ENCODE measurements at places on chromosomes 1 and 21.

DNA sequence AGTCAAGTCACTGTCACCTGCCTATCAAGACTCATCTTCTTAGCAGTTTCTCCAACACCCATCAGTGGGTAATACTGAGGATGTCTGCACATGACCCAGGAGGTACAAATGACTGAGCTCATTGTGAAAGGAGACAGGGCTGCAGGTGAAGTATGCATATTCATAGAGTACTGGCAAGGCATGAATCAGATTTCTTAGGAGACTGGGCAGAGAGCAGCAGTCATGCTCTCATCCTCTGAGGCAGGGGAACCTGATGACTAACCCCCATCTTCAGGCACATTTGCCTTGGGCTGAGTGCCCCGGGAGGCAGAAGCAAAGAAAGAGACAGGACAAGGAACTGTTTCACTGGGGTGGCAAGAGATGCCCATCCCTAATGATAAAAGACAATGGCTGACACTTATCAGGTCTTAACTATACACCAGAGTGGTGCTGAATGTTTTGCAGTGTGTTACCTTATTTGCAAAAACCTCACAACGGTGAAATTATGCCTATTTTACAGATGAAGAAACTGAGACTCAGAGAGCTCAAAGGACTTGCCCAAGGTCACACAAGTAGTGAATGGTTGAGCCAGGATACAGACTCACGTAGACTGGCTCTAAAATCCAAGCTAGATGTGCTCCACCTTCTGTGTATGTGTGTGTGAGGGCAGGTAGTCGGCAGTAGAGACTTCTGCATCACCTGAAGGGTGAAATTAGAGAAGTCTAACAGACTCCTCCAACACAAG, 9.2 kb upstream of the GRHL3 start:
- no peak for DNase-seq

DNA sequence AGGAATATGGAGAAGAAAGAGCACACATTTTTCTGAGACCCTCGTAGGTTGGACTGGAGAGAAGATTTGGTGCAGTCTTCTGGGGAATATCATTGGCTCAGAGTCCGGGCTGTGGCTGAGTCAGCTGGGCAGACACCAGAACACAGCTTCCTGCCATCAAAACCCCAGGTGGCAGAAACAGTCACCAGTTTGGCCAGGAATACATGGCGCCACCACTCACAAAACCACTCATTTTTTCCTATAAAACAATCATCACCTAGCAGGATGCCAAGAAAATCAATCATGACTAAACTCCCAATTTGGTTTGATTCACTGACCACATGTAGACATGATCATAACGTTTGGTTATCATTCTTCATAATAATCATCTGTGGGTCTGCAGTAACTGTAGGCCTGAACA, 178.1 kb upstream of the PBX1 start:
- no peak for DNase-seq

DNA sequence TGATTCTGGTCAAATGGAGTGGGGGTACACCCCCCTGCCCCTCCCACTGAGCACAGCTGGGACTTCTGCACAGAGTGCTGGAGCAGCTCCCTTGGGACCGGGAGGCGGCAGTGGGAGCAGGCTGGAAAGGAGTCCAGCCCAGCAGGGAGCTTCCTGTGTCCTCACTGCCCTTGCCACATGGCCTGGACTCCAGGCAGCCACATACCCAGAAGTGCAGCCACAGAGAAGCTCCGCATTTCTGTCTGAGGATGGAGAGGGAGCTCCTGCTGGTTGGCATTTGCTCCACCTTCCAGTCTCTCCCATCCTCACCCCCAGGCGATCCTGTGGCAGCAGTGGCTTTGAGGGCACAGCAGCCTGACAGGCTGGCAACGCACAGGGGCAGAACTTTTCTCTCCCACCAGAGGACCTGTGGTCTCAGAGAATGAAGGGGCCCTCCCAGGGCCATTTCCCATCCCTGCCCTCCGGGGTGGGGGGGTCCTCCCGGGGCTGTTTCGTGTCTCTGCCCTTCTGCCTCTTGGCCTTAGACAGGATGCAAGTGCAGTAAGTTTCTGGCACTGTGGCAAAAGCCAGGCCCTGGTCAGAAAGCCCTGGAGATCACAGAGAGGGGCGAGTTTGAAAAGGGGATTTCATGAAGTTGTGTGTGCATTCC, 103.6 kb upstream of the COL6A1 start:
- no peak for DNase-seq

DNA sequence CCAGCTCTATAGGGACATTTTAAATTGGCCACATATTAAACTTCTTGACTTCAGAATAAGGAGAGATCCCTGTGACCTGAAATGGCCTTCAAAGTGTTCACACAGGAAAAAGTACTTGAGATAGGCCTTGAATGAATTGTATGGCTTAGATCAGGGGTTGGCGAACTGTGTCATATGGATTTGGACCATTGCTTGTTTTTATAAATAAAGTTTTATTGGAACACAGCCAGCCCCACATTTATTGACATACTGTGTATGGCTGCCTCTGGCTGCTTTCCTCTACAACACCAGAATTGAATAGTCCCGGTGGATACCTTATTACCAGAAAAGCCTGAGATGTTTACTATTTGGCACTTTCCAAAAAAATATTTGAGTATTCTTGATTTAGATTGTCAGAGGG, 4.0 kb downstream of the BROX start:
- no peak for DNase-seq

DNA sequence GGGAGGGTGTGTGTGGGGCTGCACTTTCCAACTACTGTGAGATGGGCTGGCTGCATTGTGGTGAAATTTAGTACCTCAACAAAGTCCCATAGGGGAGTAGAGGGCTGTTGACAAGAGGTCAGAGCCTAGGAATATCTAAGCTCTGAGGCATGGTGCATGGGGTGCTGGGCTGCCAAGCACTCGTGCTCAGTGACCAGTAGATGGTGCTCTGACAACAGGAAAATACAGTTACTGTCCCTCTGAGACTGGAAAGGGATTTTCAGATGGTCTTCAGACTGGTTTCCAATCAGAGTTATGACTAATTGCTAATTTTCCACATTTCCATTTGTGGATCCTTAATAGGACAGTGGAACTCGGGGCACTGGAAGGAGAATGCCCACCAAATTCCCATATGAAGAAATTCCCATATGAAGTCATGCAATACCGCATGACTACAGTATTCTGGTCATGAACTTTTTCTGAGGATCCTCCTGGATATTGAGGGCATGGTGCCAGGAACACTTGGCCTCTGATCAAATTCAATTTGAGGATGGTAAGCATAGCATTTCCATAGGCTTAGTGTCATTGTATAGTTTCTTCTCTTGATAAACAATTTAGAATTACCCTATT, 4.1 kb upstream of the CACNA1E start:
- DNase-seq, result no peak

DNA sequence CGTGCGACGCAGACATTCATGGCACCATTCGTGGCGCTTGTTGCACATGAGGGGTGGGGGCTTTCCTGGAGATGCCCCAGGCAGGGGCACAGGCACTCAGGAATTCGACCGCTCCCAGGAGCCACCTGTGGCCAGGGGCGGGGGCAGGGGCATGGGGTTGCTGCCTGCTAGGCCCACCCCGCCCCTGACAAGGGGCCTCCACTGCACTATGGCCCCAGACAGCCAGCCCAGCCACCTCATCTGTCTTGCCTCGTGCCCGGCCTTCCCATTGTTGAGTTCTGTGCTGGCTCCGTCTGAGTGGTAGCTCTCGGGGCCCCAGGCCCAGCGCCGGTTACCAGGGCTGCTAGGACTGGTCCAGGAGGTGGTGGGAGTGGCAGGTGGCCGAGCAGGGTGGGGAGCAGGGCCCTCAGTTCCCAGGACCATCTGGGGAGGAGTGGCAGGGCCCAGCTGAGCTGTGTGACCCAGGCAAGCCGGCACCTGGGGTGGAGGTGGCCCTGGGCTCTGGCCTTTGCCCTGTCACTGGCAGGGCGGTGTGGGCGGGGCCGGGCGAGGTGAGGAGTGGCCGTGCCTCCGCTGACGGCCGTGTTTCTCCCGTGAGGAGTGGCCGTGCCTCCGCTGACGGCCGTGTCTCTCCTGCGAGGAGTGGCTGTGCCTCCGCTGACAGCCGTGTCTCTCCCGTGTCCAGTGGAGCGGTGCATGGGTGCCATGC, 1.9 kb downstream of the PLCH2 start:
- no peak for DNase-seq

DNA sequence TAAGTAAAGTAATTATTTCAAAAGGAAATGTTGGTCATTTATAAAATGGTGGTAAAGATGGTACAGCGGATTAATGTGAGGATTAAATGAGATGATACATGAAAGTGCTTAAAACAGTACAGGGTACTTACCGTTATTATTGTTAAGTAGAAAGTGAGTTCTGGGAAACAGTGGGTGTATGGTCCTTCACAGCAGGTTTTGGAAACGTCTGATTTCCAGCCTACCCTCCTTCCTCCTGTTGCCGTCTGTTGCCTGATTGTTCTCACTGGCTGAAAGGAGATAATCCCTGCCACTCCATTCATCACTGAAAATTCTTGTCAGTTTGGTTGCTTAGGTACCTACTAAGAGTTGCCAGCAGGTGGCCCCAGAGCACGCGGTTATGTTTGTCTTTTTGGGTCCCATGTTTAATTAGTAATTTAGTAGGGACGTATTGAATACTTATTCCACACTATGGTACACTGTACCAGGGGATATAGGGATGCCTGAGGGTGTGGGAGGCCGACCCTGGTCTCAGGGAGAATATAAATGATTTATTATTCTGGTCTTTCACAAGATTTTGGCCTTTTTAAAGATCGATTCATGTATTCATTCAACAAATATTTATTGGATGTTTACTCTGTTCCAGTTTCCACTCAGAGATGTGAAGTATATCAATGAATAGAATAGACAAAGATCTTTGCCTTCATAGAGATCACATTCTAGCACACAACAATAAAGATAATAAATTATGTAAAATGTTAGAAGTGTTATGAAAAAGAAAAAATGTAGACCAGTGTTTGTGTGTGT, 30.8 kb upstream of the RPTN start:
- peak; percentile 70 for DNase-seq

- DNase-seq, result no peak
These were observed 27.2 kb upstream of the NFIA start for GRCh38 chr1:61055110-61055614.

GRCh38 chr1:151144474-151145303, 1.7 kb downstream of the SEMA6C start:
- DNase-seq, result no peak

- DNase-seq, result no peak
These were observed 128.7 kb downstream of the ACTL8 start for GRCh38 chr1:17883662-17884395.

- no peak for DNase-seq
These were observed 16.8 kb downstream of the OR2T11 start for GRCh38 chr1:248618119-248618518.

- no peak for DNase-seq
These were observed 5.2 kb downstream of the TNFSF4 start for GRCh38 chr1:173201969-173202368.

DNA sequence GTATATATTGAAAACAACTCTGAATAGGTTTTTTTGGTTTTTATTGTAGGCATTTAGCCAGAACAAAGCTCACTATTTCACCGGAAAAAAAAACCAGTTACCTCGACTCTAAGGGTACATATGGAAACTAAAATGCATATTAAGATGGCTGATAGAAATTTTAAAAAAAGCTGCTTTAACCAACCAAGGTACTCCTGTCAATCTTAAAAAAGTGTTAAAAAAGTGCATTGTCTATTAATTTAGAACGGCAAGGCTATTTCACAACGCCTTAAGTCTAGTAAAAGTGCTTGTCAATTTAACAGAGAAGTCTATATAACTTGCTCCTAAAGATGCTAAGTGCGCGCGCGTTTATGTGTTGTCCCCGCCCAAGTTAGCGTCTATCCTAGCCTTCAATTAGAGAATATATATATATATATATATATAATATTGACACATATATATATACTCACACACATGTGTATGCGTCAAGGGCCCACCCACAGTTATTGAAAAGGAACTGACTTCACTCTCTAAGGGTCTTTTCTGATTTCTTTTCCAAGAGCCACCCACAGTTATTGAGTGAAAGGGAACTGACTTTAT, 934 bp downstream of the ASPM start:
- DNase-seq, result no peak

DNA sequence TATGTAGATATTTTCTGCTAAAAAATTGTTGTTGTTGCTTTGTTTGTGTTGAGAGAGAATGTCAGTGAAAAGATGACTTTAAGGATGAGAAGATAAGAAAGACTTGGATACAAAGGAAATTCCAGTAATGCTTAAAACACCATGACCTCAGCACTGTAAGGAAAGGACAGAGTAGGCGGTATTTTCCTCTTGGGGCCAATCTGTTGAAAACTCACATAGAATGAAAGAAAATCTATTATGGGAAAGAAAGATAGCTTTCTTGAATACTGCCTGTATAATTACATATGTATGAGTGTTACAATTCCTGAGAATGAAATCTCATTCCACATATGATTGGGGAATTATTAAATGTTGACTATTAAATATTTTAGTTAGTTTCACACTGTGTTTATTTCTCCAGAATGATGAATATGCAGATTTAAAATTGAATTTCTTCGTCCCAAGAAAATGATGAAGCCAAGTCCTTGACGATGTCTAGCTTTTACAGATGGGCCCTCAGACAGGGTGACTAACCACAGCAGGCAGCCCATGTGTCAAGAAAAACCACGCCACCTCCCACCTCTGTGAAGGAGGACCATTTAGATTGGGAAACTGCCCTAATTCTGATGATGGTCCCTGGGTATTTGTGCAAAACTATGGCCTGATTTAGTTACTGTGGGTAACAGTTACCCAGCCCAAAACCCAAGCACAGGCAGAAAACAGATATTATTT, 49.7 kb upstream of the LMO4 start:
- DNase-seq, result no peak

GRCh38 chr1:150905301-150905700, 18.4 kb downstream of the CTXND2 start:
- no peak for DNase-seq

Measured in activated T-cell treated with anti-CD3 and anti-CD28 coated beads, Interleukin-2, amount 50 U/mL, for 1 hour (primary cell).